GM04504 (cell line): ENCODE measurements at places on chromosomes 2 and 18.

GRCh38 chr18:9557250-9557943, 57.0 kb downstream of the PPP4R1 start:
- DNase-seq, result no peak

DNA sequence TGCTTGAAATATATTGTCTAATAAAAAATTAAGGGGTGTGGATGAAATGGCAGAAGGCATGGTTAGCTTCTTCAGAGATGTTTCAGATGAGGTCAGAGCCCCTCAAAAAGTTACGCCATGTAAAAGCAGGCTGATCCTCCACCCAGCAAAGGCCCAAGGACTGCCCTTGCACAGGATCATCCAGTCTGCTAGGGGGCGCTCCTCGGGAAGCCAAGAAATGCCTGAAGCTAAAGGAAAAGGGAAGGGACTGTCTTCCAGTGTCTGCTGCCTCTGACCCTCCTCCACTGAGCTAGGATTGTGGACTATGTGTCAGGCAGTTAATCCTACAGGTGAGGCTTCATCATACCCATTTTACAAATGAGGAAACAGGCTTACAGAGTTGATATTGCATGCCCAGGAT, 33.8 kb upstream of the TEX51 start:
- no peak for DNase-seq

GRCh38 chr2:20868377-20868776, 45.5 kb upstream of the LDAH start:
- DNase-seq, result no peak

DNA sequence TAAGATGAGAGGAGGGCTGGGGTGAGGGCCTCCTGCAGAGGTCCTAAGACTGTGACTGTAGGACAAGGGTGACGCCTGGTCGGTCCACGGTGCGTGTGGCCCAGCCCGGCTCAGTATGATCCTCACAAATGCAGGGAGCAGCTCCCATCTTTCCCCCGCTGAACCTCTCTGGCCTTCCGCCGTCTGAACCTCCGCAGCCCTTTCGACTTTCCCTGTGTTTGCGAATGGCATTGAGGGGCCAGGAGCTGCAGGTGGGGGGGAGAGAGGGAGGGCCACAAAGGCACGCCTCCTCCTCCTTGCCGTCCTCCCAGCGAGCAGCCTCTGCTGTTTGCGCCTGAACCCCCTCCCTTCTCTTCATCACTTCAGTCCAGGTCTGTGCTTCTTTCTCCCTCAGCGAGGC, 68.6 kb upstream of the PXDN start:
- DNase-seq, result no peak
